Nephron progenitor cell (in vitro differentiated cells): ENCODE measurements at places on chromosomes 3 and 15.

DNA sequence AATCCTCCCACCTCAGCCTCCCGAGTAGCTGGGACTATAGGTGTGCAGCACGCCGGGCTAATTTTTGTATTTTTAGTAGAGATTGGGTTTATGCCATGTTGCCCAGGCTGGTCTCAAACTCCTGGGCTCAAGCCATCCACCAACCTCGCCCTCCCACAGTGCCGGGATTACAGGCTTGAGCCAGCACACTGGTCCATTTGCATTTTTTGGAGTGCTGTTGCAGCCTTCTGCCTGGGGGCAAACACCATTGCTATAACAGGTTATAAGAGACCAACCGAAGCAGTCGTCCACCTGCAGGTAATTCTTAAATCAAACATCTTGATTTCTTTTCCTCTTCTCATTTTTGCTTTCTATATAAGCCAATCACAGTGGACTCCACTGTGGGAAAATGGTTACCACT lies 27.7 kb downstream of the ACKR4 start:
- DNase-seq: no peak

- peak; percentile 54 for DNase-seq
Measured at GRCh38 chr3:147423798-147424580, 14.8 kb downstream of the ZIC1 start.

DNA sequence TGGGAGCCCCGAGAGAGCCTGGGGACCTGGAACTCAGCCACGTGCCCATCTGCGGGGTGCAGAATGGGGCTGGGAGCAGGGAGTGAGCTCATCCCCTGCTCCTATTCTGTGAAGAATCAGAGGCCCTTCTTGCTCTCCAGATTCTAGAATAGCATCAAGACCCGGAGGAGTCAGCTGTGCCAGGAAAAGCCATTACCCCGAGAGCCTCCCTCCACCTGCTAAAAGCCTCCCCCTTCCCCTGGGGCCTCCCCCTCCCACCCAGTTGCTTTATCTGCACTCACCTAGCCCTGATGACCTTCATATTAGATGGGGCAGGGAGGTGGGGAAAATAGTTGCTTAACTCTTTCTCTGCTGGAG lies 23.1 kb downstream of the CCDC33 start:
- no peak for DNase-seq

DNA sequence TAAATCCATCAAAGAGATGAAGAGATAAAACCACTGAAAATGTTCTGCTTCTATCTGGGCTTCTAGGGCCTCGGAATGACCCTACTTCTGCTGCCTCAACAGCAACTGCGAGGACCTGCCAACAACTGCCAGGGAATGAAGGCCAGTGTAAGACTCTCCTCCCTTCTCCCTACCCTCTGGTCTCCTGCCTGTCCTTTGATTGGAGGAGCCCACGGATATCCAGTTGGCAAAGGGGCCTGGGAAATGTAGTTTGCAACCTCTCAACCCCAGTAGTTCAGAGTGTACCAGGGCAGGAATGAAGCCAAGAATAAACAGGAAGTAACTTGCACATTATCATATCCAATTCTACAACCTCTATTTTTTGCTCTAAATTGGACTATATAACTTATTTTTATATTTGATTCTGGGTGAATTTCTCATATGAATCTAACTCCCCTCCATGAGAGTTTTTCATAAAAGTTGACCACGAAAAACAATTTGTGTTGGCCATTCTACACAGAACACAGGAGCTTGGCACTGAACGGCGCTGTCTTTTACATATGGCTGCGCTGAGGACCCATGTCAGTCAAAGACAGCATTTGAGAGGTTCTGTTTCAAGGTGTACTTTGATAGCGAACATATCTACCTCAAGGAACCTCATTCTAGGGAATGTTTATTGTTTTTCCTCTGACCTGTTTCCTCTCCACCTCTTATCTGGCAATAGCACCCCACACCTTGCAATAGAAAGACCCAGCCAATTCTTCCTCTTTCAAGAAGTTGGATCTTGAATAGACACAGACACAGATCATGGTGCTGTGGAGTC lies 91.1 kb upstream of the RNF7 start:
- DNase-seq: no peak

GRCh38 chr15:101012326-101013200 lies 93.4 kb downstream of the LRRK1 start:
- DNase-seq: no peak
